ENCODE measurements at places on chromosomes 6 and 20.

DNA sequence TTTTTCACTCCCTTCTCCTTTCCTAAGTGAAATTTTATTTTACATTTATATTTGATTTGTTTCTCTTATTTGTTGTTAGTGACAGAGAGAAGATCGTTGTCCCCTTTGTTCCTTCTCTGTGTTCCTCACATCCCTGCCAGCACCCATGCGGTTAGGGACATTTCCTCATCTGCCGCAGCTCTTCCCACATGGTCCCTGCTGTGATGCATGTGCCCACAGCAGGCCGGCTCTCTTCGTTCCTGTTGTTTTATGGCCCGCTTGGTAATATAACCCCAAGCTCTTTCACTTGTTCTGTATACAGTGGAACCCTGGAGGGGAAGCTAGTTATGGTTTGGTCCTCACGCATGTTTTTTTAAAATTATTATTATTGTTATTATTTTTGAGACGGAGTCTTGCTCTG is 23.6 kb downstream of the DTD1 start:
- no peak for DNase-seq

DNA sequence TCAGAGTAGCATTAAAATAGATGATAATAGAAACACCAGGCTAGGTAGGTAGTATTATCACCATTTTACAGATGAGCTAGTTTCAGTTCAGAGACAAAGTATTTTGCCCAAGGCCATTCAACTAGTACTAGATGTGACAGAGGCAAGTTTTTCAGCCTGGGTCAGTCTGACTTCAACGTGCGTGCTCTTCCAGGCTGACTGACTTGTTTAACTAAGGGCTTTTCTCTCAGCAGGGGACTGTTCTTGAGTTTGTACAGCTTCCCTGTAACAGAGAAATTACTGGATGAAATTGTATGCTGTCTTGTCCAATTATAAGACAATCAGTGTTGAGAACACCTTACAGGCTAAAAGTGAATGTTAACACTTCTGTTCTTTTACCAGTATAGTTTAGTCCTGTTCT is 333.5 kb upstream of the MAN1A1 start:
- no peak for DNase-seq

DNA sequence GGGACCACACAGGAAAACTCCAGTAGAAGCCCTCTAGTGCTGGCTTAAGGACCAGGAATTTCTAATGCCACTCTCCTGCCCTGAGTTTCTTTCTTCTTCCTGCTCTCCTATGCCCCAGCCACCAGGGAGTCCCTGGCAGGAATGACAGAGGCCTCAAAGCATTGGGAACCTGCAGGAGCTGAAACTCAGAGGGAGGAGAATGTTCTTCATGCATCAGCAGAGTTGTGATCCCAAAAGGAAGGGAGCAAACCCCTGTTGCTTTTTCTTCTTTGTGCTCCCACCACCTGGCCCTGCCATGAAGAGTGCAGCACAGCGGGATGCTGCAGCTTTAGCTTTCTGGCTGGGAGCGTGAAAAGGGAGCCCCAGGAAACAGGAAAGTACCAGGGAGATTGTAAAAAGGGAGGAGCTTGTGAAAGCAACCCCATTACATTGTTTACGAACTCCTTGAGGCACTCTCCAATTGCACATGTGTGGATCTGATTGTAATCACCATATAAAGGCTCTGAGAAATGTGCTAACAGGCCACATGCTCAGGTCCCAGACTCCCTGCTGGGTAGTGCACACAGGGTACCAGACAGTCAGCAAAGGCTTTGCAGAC is 34.7 kb upstream of the FKBP1A start:
- DNase-seq: peak; percentile 24

DNA sequence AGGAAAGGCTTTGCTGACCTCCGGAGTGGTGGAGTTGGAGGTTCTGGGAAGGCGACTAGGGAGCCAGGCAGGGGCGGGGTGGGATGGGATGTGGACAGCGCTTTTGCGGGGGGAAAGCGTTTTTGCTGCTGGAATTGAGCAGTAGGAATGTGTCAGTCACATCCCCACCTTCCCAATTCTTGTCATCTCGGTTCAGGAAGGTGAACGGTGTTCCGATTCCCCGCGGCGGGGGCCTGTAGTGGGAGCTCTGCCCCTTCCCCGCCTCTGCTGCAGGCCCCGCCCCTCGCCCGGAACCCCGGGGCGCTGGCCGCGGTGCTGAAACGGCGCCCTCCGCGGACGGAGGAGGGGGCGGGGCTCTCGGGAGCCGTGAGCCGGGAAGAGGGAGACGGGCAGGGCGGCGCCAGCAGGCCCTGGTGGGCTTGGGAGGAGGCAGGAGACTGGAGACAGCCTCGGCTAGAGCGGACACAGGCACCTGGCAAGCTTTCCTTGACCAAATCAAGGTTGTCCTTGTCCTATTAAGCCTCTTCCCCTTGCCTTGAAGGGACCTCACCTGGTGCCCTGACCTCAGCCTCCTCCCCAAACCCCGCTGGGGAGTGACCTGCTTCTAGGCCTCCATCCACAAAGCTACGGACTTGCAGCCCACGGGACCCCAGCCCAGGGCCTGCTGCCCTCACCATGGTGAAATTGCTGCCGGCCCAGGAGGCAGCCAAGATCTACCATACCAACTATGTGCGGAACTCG is at the start of gene LHFPL5:
LHFPL5 (plus strand) TSS at position 357 of the 741 bp plus-strand sequence; CDS start at position 676, 319 bp downstream.
- DNase-seq: peak; percentile 46

GRCh38 chr6:10553871-10554270 is 32.7 kb downstream of the GCNT2 start:
- DNase-seq: no peak

- DNase-seq: peak; percentile 29
Measured at GRCh38 chr6:63475707-63476106, 96.6 kb upstream of the LOC128125822 start.

DNA sequence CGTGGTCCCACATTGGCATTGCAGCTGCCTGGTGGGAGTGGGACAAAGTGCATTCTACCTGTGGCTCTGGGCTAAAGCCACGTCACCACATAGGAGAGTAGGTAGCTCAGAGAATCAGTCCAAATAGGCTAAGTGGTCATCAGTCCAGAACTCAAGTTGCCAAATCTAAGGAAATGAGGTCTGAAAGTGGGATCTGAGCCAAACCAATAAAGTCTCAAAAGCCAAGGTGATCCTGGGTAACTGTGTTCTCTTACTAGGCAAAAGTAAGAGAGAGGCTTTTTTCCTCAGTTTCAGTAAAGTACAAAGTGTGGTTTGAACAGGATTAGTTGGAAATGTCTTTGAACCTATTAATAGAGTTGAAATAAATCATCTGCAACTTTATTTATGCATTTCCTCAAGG is 68.6 kb upstream of the CNKSR3 start:
- DNase-seq: no peak

DNA sequence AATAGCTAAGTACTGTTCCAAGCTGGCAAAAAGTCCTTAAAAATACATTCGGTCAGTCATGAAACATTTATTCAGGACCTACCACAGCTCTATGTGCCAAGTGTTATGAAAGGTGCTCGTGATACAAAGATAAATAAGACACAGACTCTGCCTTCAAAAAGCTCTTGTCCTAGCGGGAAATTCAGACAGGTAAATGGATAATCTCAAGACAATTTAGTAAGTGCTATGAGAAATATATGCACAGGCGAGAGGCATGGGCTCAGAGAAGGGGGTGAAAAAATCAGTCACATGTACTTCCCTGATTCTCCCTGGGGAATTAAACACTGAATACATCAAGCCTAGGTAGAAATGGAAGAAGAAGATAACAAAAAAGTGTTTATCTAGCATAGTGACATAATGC is 49.8 kb upstream of the HEY2 start:
- DNase-seq: no peak

GRCh38 chr6:166153966-166154365 is 13.7 kb downstream of the TBXT start:
- DNase-seq: no peak

- DNase-seq: no peak
Measured at GRCh38 chr20:31516166-31516565, 1.9 kb downstream of the HM13 start.

GRCh38 chr20:49821870-49822331 is 9.3 kb downstream of the SLC9A8 start:
- no peak for DNase-seq

- DNase-seq: no peak
Measured at GRCh38 chr6:88013554-88013953, 34.1 kb upstream of the SPACA1 start.

DNA sequence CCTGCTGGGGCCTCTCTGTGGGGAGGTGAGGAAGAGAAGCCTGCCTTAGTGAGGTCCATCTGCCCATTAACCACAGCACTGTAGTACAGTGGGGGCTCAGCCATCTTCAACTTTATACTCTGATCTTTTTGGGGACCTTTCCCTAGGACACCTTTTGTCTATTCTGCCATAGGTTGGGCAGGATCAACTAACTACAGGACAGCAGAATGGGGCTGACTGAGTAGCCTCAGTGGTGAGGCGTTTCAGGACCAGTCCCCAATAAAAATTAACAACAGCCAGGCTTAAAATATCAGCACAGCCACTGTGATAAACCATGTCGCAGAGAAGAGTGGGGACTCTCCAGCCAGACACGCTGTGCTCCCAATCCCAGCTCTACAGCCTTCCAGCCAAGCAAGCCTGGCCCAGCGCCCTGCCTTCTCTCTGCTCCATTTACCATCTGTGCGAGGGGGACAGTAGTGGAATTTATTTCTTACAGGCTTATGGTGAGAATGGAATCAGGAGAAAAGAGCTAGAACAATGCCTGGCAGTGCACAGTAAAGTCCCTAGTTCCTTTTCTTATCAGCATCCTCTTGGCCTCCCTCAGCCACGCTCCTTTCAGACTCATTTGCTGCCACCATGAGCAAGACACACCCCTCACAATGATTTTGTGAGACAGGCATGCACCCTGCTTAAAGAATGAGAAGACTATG is 75.5 kb downstream of the SLC22A23 start:
- DNase-seq: peak; percentile 27

GRCh38 chr20:44256961-44257360 is 9.9 kb downstream of the GDAP1L1 start:
- no peak for DNase-seq

- peak; percentile 56 for DNase-seq
Measured at GRCh38 chr6:12911427-12911826, 194.9 kb downstream of the PHACTR1 start.

- DNase-seq: no peak
Measured at GRCh38 chr6:14618759-14619418, 501.3 kb downstream of the CD83 start.

- no peak for DNase-seq
Measured at GRCh38 chr6:109446072-109446471, 5.5 kb downstream of the SMPD2 start.
